Activated T-cell treated with anti-CD3 and anti-CD28 coated beads, Interleukin-2, amount 50 U/mL, for 72 hours (primary cell): ENCODE measurements at places on chromosomes 2 and 18. TPM values are rescaled to one million over a fixed set of nuclear protein-coding genes. Genes with fewer than 3 reads are reported as not detected.
A peak's percentile ranks its signal among the peaks of the same experiment; 100 is the strongest.

DNA sequence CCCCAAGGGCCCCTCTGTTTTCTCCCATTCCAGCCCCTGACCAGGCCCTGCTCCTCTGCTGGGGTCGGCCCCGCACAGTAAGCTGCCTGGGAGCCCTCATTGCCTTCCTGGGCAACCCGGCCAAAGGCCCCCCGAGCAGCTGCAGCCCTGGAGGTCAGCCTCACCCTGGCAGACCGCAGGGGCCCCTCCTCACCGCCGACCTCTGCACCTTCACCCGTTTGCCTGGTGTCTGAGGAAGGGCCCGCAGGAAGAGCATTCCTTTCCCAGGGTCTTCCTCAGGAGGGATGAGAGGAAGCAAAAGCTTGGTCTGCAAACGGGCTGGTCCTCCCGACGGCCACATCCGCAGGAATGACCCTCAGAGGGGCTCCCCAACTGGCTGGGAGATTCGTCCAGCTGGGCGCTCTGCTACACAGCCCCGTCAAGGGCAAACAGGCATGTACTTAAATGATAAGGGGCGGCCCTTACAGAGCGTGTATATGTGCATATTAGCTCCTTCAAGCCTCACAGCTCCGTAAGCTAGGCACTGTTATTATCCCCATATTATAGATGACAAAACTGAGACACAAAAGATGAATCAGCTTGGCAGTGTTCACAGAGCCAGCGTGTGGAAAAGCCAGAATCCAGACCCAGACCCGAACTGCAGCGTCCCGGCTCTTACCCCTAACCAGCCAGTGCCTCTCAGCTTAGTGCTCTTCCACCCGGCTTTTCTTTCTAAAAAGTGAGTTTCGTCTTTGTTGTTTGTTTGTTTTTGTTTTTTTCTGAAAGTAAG, 52.8 kb downstream of the SLC4A1AP start:
- no peak for DNase-seq

GRCh38 chr2:42193722-42194187, 24.6 kb downstream of the EML4 start:
- DNase-seq: no peak

DNA sequence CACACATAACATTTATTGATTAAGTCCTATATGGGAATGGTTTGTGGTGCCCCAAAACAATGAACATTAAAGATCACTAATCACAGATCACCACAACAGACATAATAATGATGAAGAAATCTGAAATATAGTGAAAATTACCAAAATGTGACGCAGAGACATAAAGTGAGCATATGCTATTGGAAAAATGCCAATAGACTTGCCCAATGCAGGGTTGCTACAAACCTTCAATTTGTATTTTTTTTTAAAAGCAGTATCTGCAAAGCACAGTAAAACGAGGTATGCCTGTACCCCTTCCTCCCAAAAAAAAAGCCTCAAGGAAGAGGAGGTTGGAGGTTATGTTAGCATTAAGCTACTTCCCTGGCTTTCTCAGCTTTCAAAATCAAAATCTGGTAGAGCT, 131.1 kb downstream of the RBMS1 start:
- DNase-seq: no peak

- DNase-seq: peak; percentile 37
Observed at GRCh38 chr2:219001577-219002394, 8.6 kb upstream of the CRYBA2 start.

GRCh38 chr18:50696929-50697328, 122.9 kb downstream of the MRO start:
- no peak for DNase-seq

DNA sequence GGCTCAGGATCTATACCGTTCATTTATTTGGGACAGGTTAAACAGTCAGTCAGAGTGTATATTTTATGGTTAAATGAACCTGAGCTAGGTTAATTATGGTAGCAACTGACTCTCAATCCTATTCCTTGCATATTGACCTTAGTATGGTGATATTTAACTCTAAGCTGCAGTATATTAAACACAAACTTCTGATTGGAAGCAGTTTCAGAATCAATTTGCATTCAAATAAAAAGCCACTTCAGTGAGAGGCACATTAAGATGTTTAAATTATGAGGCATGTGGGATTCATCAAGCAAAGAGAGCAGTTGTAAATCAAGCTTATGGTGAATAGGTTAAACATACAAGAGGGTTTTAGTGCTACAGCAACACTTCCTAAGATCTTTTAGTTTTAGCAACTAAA, 40.4 kb downstream of the FRZB start:
- DNase-seq: no peak

- no peak for DNase-seq
Observed at GRCh38 chr2:143901185-143901842, 618.6 kb downstream of the ZEB2 start.

DNA sequence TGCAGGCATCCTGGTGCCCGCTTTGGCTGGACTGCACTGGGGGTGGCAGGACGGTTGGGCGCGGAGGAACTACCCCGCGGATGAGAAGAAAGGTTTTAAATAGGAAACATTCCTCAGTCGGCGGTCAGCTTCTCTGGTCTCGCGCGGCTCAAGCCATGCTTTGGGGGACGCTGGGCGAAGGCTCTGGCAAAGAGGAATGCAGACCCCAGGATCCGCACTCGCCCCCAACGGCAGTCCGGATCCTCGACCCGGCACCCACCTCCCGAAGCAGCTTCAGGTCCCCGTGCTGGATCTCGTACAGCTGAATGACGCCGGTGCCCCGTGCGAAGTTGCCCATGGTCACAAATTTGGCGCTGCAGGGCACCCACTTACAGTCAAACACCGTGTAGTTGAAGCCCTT, 686 bp upstream of the PNO1 start:
- no peak for DNase-seq

DNA sequence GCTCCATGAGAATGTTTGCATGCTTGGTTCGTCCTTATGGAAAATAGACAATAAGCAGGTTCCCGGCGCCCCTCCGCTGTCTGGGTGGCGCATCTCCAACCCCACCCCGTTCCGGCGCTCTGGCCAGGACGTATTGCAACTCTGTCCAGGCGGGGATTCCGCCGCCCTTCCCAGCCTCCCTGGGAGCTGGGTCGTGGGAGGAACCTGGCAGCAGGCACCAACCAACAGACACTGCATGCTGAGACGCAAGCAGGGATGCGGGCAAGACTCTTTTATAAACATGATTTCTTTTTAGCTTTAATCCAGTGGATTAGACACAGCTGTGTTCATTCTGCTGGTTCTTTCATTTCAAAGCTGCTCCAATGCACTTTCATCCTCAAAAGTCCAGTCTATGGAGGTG, 240.2 kb downstream of the SH3BP4 start:
- no peak for DNase-seq

- no peak for DNase-seq
Observed at GRCh38 chr18:25262920-25263319, 89.0 kb downstream of the ZNF521 start.

DNA sequence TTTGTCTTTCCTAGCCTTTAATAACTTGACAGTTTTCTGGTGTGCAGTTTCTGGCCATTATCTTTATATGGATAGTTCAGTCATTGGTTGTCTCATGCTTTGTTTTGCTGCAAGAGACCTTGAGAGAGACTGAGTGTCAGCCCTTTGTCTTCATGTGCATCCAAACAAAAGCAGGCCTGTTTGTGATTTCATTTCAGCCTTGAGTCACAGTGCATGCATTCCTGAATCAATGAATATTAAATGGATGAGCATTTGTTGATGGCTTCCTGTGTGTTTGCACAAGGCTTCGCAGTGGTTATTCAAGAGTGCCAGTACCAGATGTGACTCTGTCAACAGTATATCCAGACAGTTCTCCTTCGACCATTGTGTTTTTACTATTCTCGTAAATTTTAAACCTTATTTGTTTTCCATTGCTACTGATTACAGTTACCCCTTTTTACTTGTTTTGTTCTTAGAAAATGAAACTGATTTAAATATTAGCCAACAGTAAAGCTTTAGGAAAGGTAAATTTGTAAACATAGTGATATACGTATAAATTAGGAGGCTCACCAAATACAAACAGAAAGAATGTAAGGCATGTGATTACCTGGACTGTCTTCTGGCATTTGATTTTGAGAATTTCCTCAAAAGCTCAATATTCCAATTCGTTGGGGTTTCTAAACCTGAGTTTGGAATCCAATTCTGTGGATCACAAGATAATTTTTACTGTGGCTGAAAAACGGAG, 319.8 kb downstream of the CTNNA2 start:
- no peak for DNase-seq

DNA sequence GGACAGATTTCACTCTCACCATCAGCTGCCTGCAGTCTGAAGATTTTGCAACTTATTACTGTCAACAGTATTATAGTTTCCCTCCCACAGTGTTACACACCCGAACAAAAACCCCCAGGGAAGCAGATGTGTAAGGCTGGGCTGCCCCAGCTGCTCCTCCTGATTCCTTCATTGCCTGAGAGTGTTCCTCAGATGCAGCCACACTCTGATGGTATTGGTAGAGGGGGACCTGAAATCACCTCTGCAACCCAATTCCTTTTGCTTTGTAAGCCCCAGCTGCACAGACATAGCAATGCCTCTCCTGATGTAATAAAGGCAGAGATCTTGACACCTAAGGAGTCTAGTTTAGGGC, 1529.8 kb downstream of the RPIA start:
- no peak for DNase-seq

- DNase-seq: no peak
Observed at GRCh38 chr2:127011796-127012195, 95.2 kb downstream of the BIN1 start.

GRCh38 chr2:210562091-210562490, 5.7 kb downstream of the CPS1 start:
- no peak for DNase-seq

GRCh38 chr2:54889053-54889452, 161.2 kb downstream of the RTN4 start:
- DNase-seq: no peak

DNA sequence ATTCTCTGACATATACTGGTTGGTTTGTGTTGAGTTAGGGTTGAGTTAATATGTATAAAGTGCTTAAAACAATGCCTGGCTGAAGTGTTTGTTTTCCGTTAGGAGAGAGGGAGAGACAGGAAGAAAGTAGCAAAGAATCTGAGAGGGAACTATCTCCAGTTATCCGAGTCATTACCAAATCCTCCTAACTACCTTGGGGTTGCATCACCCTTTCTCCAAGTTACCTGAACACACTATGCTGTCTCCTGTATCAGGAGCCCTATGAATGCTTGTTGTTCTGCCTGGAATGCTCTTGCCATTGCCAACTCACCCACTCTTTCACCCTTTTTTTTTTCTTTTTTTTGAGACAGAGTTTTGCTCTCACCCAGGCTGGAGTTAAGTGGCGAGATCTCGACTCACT, 47.9 kb upstream of the ITGAV start:
- no peak for DNase-seq

MERTK gene
- total RNA-seq: 3.0 TPM

ZNF512 gene
- 23.2 TPM for total RNA-seq

GAREM2 gene
- total RNA-seq: 1.9 TPM

DSG4 gene
- total RNA-seq: not detected

CYP20A1 gene
- 26.5 TPM for total RNA-seq

STPG4 gene
- total RNA-seq: not detected

CXCR1 gene
- total RNA-seq: not detected

POTEE gene
- 0.53 TPM for total RNA-seq

ALLC gene
- not detected for total RNA-seq

ZNF892 gene
- 7.2 TPM for total RNA-seq

KCNG3 gene
- total RNA-seq: 0.16 TPM
